ENCODE measurements at places on chromosomes 3 and 15. TPM values are rescaled to one million over a fixed set of nuclear protein-coding genes. Genes with fewer than 3 reads are reported as not detected.

The PCNP gene
- total RNA-seq, result 144 TPM

GRCh38 chr15:78083186-78083585 lies 5.7 kb upstream of the TBC1D2B start:
- no peak for DNase-seq

- no peak for DNase-seq
Measured at GRCh38 chr3:12791430-12791829, 5.0 kb upstream of the CAND2 start.

The ELP6 gene
- total RNA-seq, result 40.3 TPM

The PATL2 gene
- 0.24 TPM for total RNA-seq

GRCh38 chr15:61840090-61840489 lies 220.2 kb downstream of the VPS13C start:
- no peak for DNase-seq

All from osteocyte (in vitro differentiated cells).